Mucosa of gallbladder (tissue), 1 donor: ENCODE measurements at places on chromosomes 11 and 22. TPM values are rescaled to one million over a fixed set of nuclear protein-coding genes. Genes with fewer than 3 reads are reported as not detected.
A peak's percentile ranks its signal among the peaks of the same experiment; 100 is the strongest.

DNA sequence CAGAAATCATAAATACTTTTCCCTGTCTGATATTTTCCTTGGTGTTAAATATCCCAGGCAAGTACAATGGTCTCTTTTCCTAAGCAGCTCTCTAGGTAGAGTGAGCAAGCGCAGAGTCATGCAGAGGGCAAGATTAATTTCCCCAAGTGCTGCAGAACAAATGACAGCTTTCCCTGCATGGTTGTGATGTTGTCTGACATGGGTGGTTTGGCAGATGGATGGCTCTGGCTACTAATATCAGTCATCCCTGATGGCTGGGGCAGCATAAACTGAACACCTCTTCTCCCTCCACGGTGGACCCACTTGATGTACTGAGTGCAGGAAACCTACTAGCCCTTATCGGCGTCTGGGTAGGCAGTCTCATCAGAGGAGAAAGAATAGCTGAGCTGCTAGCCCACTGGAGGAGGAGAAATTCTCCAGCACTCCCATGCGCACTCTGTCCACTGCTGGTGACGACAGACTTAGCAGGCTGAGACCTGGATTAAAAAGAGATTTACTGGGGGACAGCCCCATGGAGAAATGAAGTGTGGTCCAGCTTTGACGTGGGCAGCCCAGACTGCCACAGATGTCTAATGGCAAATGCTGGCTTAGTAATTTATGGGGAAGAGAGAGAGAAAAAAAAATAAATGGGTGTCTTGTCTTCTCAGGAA lies 202.9 kb downstream of the DBX1 start:
- DNase-seq, result no peak

DNA sequence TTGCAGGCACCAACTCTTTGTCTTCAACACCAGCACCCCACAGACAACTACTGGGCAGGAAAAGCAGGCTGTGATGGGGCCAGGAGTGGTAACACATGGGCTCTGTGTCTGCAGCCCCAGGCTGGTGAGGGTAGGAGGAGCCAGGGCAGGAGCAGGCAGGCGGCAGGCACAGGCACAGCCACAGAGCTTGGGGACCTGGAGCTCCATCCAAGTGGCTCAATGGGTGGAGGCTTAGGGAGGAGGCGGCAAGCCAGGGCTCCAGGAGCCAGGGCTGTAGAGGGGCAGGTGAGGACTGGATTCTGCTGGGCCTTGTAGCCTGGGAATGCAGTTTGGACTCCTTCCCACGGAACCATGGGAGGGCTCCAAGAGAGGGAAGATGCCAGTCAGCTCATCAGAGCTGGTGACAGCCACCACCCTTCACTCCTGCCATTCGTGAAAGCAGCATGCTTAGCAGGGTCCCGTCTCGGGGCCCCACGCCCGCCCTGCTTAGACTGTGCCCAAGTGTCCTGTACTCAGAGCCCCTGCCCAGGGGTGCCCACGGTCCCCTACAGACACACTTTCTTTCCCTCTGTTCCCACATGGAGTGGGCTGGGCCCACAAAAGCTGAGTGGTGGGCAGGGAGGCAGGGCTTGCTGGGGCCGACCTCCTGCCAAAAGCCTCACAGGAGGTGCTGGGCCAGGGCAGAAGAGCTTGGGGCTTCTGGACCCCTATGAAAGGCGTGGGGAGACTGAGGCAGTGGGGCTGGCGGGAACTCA lies 12.4 kb downstream of the TTC38 start:
- no peak for DNase-seq

GRCh38 chr22:22745225-22746060 lies 101.0 kb downstream of the GGTLC2 start:
- DNase-seq, result peak; percentile 60

- DNase-seq, result peak; percentile 74
Observed at GRCh38 chr11:107858217-107859070, at the start of gene SLC35F2. Gene SLC35F2, minus strand, starts transcription at chr11:107858787. Its CDS starts 20 bp downstream, at chr11:107858767.

GRCh38 chr22:50531546-50531961 lies 1.7 kb upstream of the TYMP start:
- peak; percentile 42 for DNase-seq

DNA sequence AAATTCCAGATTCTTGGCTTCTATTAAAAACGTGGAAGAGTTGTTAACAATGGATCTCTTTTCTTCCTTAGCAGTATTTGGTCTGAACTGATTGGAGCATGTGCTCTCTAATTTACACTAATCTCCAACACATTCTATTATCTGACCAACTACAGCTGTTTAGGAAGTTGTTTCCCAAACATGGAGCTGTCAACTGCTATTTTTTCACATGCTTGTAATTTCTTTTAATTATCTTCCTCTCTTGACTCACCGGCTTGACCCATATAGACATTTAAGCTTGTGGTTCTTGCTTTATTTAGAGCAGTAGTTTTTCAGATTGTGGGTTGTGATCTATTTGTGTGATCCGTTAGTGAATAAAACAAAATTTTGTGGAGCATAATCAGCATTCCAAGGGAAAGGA lies 40.8 kb downstream of the CTNND1 start:
- DNase-seq, result no peak

DNA sequence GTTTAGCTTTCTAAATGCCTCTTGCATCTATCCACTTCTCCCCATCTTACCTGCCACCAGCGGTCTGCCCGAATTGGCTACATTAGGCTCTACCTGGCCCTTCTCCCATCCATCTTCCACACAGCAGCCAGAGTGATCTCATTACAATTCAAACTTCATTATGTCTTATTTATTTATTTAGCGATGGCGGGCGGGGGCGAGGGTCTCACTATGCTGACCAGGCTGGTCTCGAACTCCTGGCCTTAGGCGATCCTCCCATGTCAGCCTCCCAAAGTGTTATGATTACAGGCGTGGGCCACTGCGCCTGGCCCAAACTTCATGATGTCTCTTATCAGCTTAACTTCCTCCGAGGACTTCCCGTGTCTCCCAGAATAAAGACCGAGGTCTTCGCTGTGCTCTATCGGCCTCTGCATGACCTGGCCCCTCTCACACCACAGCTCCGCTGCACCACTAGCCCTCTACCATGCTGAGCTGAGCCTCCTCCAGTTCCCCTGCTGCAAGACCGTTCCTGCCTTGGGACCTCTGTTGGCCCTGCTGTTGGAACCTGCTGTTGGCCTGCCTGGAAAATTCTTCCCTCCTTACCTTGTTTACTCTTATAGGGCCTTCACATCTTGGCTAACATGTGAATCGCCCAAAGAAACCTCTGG lies 870 bp upstream of the CTTN start:
- DNase-seq, result no peak

GRCh38 chr11:45995342-45995734 lies 72.9 kb downstream of the LARGE2 start:
- DNase-seq, result no peak

DNA sequence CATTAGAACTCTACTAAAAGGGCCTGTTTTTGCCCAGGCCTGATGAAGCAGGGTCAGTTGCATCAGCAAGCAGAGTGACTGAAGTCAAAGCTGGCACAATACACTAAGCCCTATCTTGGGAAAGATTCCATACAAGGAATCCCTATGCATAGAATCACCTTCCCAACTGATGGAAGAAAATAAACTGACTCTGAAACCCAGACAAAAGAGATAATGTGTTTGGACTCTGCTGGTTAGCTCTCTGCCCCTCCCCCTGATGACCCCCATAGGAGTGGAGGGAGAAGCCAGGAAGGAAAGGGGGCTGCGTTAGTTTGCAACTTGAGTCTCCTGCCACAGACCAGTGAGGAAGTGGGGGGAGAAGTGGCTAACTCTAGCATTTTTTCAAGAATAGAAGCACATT lies 32.9 kb downstream of the GALNT18 start:
- no peak for DNase-seq

GRCh38 chr11:63023841-63024648 lies 8.4 kb upstream of the SLC22A8 start:
- peak; percentile 90 for DNase-seq

DNA sequence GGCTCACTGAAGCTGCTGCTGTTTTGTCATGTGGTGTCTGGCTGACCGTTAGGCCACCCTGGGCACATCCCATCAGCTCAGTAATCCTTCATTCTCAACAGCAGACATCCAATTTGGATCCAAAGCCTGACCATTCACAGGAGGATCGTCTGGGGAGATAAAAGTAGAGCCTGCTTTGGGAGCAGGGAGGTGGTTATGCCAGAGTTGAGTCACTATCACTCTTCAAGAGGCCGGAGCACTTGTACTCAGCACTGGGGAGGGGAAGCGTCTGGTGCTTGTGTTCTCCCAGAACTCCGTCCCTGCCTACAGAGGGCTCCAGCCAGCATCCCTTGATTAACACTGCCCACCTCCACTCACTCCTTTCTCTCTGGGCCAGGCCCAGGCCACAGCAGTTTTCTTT lies 382.6 kb downstream of the OPCML start:
- no peak for DNase-seq

- no peak for DNase-seq
Observed at GRCh38 chr11:58837707-58838388, 6.7 kb downstream of the GLYATL2 start.

DNA sequence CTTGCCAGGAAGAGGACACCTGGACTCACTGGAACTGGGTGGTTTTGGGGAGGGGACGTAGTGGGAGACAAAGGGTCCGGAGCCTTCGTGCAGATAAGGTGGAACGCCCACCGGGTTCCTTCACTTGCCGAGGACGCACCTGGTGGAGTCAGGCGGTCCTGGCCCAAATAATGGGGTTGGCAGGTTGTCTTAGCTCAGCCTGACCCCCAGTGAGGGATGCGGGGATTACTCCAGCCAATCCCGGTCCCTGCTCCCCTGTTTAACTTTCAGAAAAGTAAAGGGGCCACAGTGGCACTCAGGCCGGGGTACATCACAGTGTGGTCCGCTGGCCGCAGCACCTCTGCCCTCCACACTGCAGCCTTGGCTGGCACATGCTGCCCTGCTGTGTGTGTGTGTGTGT lies 18.0 kb downstream of the A4GALT start:
- DNase-seq, result no peak

- DNase-seq, result no peak
Observed at GRCh38 chr11:128052912-128053641, 534.3 kb downstream of the ETS1 start.

DNA sequence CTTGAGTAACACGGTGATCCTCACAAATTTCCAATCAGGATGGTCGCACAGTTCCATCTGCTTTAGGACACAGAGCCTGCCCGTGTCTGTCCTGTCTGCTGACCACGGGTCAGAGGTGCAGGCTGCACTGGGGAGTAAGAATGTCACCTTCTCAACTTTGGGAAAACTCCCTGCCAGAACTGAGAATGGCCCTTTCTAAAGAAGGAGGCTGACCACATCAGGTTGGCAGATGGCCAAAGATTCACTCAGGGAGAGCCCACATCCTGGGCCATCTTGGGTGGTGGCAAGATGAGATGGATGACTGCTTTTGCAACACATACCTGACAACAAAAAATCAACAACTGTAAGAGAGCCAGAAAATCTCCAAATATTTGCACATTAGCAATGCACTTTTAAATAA lies 101.9 kb downstream of the IGLL1 start:
- no peak for DNase-seq

DNA sequence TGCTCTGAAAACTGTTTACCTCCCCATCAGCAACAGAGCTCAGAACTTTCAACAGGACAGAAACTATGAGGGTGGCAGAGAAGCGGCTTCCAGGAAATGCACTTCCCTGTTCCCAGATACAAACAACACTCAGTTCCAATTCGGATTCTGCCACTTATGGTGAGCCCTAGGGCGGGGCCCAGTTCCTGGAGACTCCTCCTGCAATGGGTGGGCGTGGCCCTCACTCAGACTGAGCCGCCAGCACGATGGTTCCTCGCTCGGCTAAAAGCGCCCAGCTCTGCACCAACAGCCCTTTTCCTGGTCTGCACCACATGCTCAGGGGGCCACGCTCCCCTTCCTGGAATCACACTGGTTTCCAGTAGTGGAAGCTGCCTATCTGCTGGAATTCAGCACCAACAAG lies 314.1 kb downstream of the CTTN start:
- DNase-seq, result peak; percentile 14

DNA sequence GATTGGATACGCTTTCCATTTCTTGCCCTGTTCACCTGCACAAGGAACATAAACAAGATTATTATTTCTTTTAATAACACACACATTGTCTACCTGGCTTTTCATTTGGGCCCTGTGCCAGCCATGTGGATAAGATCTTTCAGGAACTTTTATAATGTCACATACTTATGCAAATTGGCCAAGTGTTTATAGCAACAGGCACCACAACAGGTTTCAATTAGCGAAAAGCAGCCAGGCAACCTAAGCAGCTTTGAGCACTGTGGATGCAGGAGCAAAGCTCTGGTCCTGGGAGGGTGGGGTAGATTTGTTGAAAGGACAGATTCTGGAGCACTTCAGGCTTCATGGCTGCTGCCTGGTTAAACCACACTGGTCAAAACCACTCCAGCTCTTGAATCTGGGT lies 217.4 kb downstream of the BARX2 start:
- DNase-seq, result no peak

GRCh38 chr22:21680830-21681565 lies 15.2 kb downstream of the PPIL2 start:
- DNase-seq, result no peak

GRCh38 chr11:12114193-12115033 lies 4.0 kb downstream of the MICAL2 start:
- DNase-seq, result peak; percentile 52

- DNase-seq, result no peak
Observed at GRCh38 chr11:133081020-133081419, 451.3 kb downstream of the OPCML start.

- DNase-seq, result no peak
Observed at GRCh38 chr22:31279821-31280505, 12.3 kb downstream of the PIK3IP1 start.

GRCh38 chr11:78355309-78355705 lies 62.3 kb downstream of the GAB2 start:
- DNase-seq, result no peak

GRCh38 chr22:42905702-42906183 lies 48.7 kb upstream of the ARFGAP3 start:
- peak; percentile 68 for DNase-seq

- DNase-seq, result no peak
Observed at GRCh38 chr11:19187114-19187832, 14.5 kb downstream of the CSRP3 start.

GRCh38 chr22:17434856-17435255 lies 65.6 kb downstream of the CECR2 start:
- no peak for DNase-seq

The GRAP2 gene
- total RNA-seq, result 9.8 TPM

The FAM83F gene
- total RNA-seq, result 12.1 TPM

The CSTPP1 gene
- 39.1 TPM for total RNA-seq

The DSCAML1 gene
- 8.0 TPM for total RNA-seq

The SHISA8 gene
- total RNA-seq, result 1.4 TPM

The SYTL2 gene
- 39.0 TPM for total RNA-seq

The PDE2A gene
- 23.7 TPM for total RNA-seq

The LRRC56 gene
- 9.4 TPM for total RNA-seq

The KCNJ5 gene
- total RNA-seq, result 1.6 TPM

The ADAMTS15 gene
- total RNA-seq, result 3.2 TPM

The MRGPRE gene
- total RNA-seq, result 0.29 TPM

The SLC15A3 gene
- total RNA-seq, result 23.2 TPM

The ARFIP2 gene
- total RNA-seq, result 52.5 TPM

The SLC6A5 gene
- total RNA-seq, result not detected

The USH1C gene
- total RNA-seq, result 176 TPM

The TMEM45B gene
- 86.0 TPM for total RNA-seq

The ACCS gene
- 28.1 TPM for total RNA-seq

The PATE4 gene
- total RNA-seq, result not detected

The TTC28 gene
- total RNA-seq, result 32.7 TPM

The NAALAD2 gene
- total RNA-seq, result 0.95 TPM
